Foreskin keratinocyte (primary cell): ENCODE measurements at places on chromosomes 6 and 20.

GRCh38 chr6:112308476-112308875, 38.7 kb upstream of the RFPL4B start:
- DNase-seq = no peak

DNA sequence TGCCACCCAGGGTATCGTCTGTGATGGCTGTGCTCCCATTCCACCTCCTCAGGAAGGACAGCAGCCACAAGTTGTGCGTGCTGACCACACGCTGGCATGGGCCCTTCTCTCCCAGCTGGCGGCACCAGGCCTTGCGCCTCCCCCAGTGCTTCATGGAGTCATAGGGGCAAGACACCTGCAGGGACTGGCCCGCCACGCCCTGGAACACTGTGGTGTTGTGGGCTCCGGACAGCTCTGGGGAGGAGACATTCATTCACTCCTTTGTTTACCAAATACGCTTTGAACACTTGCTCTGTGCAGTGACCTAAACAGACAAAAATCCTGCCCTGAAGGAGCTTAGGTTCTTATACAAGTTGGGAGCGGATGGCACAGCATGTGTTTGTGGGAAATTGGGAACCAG, 1.5 kb downstream of the TREM2 start:
- no peak for DNase-seq

- DNase-seq = no peak
These were observed 8.4 kb downstream of the AMD1 start for GRCh38 chr6:110882824-110883554.

DNA sequence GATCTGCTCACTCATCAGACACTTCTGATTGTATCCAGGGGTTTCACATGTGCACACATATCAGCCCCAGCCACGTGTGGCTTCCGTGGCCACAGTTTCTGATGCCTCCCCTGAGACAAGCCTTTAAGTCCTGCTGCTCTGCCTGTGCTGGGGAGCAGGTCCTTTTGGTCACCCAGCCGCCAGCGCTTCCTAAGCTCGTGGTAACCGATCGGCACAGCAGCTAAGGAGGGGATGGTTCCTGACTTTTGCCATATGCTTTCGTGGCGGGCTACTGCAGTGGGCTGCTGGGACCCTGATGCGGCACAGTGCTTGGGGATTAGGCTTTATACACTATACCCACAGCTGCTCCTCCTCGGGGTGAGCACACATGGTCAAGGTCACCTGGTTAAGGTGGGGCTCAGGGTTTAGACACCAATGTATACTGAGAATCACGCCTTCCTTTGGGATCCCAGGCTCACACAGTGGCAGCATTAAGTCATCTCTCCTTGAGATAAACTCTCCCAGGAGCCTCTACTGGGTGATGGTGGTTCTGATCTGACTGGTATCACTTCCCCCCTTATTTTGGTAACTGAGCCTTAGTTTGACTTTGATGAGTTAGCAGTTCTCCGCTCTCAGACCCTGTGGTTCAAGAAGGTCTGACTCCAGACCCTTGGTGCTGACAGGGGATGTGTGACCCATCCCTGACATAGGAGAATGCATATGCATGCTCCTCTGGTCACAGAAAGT, 85.9 kb upstream of the KCNG1 start:
- no peak for DNase-seq

- no peak for DNase-seq
These were observed 20.6 kb upstream of the CHMP4B start for GRCh38 chr20:33790566-33790965.

GRCh38 chr6:114862819-114863218, 520.0 kb upstream of the HS3ST5 start:
- peak; percentile 47 for DNase-seq

DNA sequence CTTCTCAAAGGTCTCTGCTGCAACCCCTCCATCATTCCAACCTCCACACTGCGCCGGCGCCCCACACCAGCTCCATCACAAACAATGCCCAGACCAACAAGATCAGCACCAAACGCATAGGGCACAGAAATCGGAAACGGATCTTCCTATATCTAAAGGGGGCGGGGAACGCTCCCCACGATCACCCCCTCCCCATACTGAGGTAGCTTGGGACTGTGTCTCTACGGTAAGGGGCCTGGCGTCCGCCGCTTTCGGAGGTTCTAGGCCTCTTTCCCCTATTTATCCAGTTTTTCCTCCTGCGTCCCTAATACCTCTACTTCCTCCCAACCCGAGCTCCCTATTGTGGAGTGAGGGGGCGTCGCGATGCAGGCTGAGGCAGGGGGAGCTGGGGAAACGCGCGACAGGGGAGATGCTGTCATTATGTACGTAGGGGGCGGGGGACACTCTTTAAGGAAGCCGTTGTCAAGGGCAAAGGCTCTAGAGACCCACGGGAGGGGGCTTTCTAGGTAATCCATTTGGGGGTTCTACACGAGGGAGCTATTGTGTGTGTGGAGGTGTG, 909 bp downstream of the DNAAF9 start:
- no peak for DNase-seq

GRCh38 chr20:36541227-36541767, at the start of gene MYL9:
TSS of gene MYL9 (plus strand) at chr20:36541519. CDS start at chr20:36544885, 3,366 bp downstream.
- no peak for DNase-seq

- no peak for DNase-seq
These were observed 143.8 kb downstream of the F13A1 start for GRCh38 chr6:6176586-6177228.

GRCh38 chr6:28408076-28408802, 8.7 kb upstream of the ZSCAN12 start:
- peak; percentile 8 for DNase-seq
